Activated CD8-positive, alpha-beta T cell treated with anti-CD3 and anti-CD28 coated beads for 36 hours (primary cell): ENCODE measurements at places on chromosomes 7 and 10. TPM values are rescaled to one million over a fixed set of nuclear protein-coding genes. Genes with fewer than 3 reads are reported as not detected.

DNA sequence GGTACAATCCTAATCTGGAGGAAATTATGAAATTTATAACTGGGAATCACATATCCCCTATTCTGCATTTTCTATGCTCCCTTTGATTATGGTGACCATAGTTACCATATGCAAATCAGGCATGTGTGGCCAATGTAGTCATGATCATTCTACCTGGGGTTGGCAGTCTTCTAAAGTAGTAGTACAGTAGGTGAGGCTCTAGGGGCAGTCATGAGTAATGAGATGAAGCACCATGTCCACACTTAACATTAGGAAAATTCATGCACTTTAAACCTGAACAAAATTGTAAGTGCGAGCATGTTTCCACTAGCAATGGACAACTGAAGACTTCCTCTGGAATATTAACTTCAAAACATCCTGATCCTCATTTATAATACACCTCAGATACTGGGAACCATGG is 545.9 kb downstream of the SUGCT start:
- peak; percentile 3 for DNase-seq
- no peak overlapping the region for H3K4me3 ChIP-seq
- no peak overlapping the region for H3K27ac ChIP-seq
- H3K4me1 ChIP-seq, result no peaks in the 10 kb centered on the region

Gene SPDYE5
- total RNA-seq, result 0.18 TPM

DNA sequence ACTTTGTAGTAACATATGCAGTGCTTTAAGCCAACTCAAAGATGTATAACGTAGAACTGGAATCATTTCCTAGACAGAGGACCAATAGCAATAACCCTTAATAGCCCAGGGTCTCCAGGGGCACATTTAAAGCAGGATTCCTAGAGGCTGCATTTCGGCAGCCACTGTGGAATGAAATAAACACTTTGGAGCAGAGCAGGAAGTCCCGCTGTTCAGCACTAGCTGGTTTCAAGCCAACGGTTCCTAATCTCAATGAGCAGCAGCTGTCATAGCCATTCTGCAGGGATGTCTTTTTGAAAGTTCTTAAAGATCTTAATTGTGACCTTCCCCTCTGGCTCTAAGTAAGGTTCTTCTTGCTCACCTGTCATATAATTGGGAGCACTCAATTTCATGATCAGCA is 18.4 kb upstream of the MACROH2A2 start:
- no peaks in the 10 kb centered on the region for H3K4me1 ChIP-seq
- H3K27ac ChIP-seq, result no peak overlapping the region
- no peak for DNase-seq
- H3K27me3 ChIP-seq, result peaks cover 7% of the 10 kb centered on the region
- H3K4me3 ChIP-seq, result no peak overlapping the region

GRCh38 chr10:100658269-100658668 is 87.1 kb upstream of the PAX2 start:
- peaks cover 72% of the 10 kb centered on the region for H3K27me3 ChIP-seq
- H3K36me3 ChIP-seq, result no peaks in the 10 kb centered on the region
- no peak overlapping the region for H3K4me3 ChIP-seq

GRCh38 chr10:106957823-106958588 is 206.5 kb downstream of the SORCS1 start:
- no peaks in the 10 kb centered on the region for H3K4me1 ChIP-seq
- no peaks in the 10 kb centered on the region for H3K27me3 ChIP-seq
- H3K27ac ChIP-seq, result no peak overlapping the region
- DNase-seq, result no peak
- no peaks in the 10 kb centered on the region for H3K36me3 ChIP-seq

GRCh38 chr7:44213877-44214388 is 13.2 kb downstream of the YKT6 start:
- no peaks in the 10 kb centered on the region for H3K4me1 ChIP-seq
- no peaks in the 10 kb centered on the region for H3K27me3 ChIP-seq
- DNase-seq, result no peak

Gene ASAH2
- 2.9 TPM for total RNA-seq

Gene OR2A5
- total RNA-seq, result not detected

GRCh38 chr7:3579638-3580219 is 278.7 kb downstream of the SDK1 start:
- H3K36me3 ChIP-seq, result no peaks in the 10 kb centered on the region
- no peak for DNase-seq
- no peak overlapping the region for H3K27ac ChIP-seq
- H3K27me3 ChIP-seq, result no peaks in the 10 kb centered on the region
